ENCODE measurements at places on chromosomes 7 and 10. TPM values are rescaled to one million over a fixed set of nuclear protein-coding genes. Genes with fewer than 3 reads are reported as not detected.

The GIMAP6 gene
- 5.4 TPM for total RNA-seq

The CYP3A7 gene
- total RNA-seq: not detected

The ADO gene
- total RNA-seq: 13.1 TPM

The PDLIM1 gene
- 53.8 TPM for total RNA-seq

The LRRD1 gene
- total RNA-seq: 0.12 TPM

The SMIM30 gene
- total RNA-seq: 89.8 TPM

The ATRNL1 gene
- 4.9 TPM for total RNA-seq

The ANKRD1 gene
- 2.2 TPM for total RNA-seq

The PNLIPRP2 gene
- not detected for total RNA-seq

The GPR15LG gene
- not detected for total RNA-seq

The FEZF1 gene
- total RNA-seq: not detected

The TMEM176A gene
- not detected for total RNA-seq

The RASA4 gene
- 118 TPM for total RNA-seq

The CCL24 gene
- total RNA-seq: not detected
